Calu3 (cell line): ENCODE measurements at places on chromosomes 5 and 9.

DNA sequence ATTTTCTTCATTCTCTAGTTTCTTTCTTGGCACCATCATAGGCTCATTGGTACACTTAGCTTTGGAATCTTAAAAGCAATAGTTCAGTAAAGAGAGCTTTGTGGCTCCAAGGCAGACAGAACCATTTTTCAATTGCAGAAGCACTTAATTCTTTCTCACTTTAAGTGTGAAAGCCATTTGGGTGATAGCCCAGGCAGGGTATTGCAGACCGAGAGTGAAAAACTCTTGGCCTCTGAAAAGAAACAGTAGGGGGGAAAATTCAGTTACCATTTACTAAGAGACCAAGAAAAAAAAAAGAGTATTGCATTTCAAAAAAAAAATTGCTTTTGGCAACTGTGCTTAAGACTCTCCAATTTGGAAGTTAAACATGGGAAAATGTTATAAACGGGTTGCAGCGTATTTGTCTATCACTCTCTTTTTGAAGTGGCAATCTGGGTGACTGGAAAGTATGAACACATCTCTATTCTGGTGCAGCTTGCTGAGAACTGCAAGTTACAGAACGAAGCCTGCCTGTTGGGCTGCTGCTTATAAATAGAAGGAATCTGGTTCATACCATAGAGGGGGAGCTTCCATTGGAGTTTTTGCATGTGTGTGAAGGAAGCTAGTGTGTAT lies 170.5 kb downstream of the TLE4 start:
- no peak for DNase-seq

DNA sequence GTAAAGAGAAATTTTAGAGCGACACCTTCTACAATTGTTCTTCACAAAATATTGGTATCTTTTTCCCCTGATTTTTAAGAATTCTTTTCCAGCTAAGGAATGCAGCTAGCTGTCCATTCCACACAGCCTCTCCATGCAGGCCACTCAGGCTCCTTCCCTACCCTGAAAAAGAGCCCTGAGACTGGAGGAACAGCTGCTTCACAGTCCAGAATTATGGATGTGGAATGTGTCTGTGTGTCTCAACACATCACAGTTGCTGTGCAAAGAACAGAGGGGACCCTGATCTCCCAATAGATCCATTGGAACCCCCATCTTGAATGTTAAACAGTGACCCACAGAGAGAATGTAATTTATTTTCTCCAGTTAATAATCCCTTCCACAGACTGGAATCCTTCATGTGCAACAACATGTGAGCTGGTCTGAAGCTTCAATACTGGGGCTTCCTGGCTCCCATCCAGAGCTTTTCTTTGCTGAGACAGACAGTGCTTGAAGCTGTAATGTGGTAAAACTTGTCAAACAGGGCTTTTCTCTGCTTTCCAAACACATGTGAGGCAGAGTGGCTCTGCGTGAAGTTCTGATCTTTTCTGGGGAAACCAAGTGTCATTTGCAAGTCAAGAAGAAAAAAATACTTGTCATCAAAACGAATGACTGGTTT lies 53.3 kb upstream of the SMC5 start:
- no peak for DNase-seq

- DNase-seq = no peak
Measured at GRCh38 chr9:85248514-85249312, 493.0 kb downstream of the AGTPBP1 start.

DNA sequence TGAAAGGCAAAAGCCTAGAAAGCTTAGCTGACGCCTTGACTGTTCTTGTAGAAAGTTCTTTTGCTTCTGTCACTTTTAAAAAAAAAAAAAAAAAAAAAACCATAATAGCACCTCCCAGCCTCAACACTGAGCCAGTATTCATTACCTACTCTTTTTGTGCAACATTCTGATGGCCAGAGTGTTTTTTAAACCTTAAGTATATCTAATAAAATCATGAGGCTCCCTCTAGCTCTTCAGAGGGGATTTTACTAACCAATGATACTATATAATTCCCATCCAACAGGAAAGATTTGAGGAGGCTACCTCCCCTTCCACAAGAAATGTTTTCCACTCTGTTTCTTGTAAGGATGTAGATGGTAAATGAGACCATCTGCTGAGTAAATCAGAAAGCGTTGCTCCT lies 3.9 kb downstream of the BNC2 start:
- no peak for DNase-seq

DNA sequence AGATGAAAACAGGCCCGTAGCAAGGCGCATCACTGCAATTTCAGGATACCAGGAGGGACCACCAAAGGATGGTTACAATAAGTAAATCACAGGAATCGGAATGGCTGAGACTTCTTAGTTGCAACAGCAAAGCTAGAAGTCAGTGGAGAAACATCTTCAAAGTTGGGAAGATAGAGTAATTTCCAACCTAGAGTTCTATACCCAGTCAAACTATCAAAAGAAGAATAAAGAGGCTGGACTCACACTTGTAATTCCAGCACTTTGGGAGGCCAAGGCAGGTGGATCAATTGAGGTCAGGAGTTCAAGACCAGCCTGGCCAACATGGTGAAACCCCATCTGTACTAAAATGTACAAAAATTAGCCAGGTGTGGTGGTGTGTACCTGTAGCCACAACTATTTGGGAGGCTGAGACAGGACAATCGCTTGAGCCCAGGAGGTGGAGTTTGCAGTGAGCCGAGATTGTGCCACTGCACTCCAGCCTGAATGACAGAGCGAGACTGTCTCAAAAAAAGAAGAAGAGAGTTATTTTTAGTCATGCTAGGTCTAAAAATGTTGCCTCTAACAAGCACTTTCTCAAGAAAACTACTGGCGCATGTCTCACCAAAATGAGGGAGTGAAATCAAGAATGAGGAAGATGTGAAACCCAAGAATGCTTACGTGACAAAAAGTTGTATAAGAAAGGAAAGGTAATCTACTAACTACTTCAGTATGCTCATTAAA lies 267.7 kb downstream of the DENND1A start:
- DNase-seq = no peak

- no peak for DNase-seq
Measured at GRCh38 chr9:95182854-95183563, 134.5 kb downstream of the FANCC start.

GRCh38 chr5:136174021-136174659 lies 18.8 kb downstream of the SMIM32 start:
- DNase-seq = no peak

DNA sequence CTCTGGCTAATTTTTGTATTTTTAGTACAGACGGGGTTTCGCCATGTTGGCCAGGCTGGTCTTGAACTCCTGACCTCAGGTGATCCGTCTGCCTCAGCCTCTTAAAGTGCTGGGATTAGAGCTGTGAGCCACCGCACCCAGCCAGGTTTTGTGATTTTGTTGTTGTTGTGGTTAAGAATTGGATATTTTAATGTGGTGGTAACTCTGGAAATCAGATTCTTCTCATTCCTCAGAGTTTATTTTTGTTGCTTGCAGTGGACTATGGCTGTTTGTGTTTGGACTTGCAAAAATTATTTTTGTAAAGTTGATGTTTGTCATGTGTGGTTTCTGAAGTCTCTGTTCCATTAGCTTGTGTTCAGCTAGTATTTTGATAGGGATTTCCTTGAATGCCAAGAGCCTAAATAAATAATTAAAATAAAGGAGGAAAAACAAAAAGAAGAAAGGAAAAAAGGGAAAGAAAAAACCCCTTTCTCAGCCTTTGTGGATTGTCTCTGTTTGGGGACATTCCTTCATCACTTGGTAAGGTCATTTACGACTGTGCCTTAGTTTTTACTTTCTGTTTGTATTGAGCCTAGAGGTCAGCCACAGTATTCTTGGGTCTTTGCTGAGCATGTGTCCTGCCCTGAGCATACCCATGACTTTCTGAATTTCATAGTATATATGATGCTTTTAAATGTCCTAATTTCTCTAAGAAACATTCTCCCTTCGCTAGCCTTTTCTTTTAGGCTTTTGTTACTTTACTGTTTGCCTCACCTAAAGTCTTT lies 37.3 kb downstream of the PBX3 start:
- no peak for DNase-seq

GRCh38 chr5:134777366-134777765 lies 18.8 kb downstream of the DDX46 start:
- DNase-seq = no peak

GRCh38 chr9:124887832-124888231 lies 25.9 kb downstream of the ARPC5L start:
- DNase-seq = no peak

DNA sequence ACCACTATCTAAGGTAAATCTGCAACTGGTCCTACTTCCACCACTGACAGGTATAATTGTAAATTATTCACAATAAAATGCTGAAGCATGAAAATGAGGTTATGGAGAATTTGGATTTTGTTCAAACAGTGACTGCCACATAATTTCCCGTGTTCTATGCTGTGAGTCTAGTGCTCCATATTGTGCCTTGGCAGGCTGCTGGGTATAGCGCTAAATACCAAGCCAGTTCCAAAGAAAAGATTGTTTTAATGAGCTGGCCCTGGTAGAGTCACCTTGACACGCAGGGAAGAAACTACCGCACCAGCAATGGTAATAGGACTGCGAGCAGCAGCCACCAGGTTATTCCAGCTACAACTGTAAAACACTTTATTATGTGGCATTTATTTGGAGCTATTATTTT lies 30.4 kb downstream of the PSMB7 start:
- no peak for DNase-seq

DNA sequence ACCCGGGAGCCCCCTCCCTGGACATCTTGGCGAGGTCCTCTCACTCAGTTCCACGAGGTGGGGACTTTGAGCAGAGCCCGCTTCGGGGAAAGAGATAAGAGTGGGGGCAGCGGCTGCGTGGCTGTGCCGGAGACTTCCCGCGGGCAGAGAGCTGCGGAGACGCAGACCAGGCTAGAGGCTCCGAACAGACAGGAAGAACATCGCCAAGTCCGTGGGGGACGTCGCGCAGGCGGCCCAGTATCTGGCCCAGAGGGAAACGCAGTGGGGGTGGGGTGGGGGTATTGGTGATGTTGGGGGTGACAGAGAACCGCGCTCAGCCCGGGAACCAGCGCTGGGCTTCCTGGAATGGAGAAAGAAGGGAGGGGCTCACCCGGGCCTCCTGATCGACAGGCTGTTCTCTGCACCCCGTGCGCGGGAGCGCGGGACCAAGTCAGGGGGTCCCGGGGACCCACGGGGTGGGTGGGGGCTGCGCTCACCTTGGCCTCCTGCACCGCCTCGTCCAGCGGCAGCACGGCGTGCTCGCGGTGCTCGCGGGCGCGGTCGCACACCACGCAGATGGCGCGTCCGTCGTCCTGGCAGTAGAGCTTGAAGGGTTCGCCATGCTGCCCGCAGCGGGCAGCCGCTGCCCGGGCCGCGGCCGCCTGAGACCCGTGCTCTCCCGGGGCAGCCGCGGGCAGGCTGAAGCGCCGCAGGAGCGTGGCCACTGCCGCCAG lies 727 bp downstream of the TRIM7 start:
- peak; percentile 43 for DNase-seq

GRCh38 chr9:23665051-23665450 lies 161.0 kb downstream of the ELAVL2 start:
- no peak for DNase-seq

DNA sequence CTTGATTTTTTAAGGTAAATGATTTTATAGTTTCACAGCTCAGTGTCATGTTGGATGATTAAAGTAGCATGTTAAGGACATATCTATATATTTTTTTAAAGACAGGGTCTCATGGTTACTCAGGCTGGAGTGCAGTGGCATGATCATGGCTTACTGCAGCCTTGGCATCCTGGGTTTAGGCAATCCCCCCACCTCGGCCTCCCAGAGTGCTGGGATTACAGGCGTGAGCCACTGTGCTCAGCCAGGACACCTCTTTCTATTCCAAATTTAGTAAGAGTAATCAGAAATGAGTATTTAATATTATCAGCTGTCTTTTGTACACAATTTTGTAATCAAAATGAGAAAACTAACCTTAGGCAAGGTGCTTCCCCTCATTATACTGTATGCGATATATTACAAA lies 38.6 kb upstream of the LRRTM2 start:
- DNase-seq = no peak

DNA sequence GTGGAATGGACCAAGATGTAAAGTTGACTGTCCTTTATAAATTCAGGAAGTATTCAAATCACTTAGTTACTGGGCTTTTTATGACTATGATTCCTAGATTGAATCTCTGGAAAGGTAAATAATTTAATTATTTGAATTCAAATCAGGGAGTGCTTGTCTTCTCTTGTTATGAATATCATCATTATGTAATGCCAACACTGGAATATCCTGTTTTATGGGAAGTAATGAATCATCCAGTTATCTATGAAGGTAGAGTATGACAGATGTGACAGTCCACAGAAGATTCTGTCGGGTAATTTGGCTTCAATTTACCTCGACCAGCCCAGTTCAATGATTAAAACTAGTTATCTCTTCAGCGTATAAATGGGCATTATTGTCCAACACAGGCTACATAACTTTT lies 141.0 kb upstream of the NUDT12 start:
- DNase-seq = no peak

DNA sequence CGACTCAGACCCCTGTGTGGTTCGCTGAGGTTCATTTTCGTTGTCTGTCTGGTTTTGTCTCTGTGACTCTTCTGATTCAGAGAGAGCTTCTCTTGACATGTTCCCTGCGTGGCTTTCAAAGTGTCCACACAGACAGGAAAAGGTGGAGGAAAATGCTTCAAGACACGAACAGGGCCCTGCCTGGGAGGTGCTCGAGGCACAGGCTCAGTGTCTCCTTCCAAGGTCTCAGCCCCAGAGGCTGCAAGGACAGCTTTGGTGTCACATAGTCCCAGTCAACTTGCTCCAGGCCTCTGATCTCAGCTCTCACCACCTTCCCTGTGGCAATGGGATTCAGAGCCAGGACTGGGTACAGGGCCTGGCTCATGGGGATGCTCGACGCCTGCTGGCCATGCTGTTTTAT lies 51.6 kb upstream of the SARDH start:
- no peak for DNase-seq

- peak; percentile 60 for DNase-seq
Measured at GRCh38 chr9:73132034-73132776, 19.5 kb upstream of the ANXA1 start.

GRCh38 chr9:134602547-134603362 lies 38.8 kb upstream of the COL5A1 start:
- peak; percentile 16 for DNase-seq

DNA sequence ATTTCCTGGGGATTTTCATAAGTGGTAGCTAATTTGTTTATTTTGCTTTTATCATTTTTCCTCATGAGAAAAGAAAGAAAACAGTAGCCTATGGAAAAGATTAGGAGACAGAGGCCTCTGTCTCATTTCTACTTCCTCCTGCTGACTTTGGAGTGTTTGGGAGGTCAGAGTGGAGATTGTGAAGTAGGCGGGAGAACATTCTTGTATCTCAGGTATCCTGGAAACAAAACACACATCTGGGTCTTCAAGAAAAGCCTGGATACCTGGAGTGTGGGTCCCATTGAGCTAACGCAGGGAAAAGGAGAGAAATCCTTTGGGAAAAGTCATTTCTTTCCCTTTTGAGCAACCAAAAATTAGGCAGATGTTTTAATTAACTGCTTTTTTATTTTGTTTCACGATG lies 161.5 kb upstream of the DMAC1 start:
- no peak for DNase-seq

GRCh38 chr9:119159386-119159785 lies 209.8 kb downstream of the BRINP1 start:
- DNase-seq = no peak

GRCh38 chr9:124357721-124358361 lies 57.4 kb downstream of the PSMB7 start:
- DNase-seq = no peak

- DNase-seq = no peak
Measured at GRCh38 chr5:140000332-140000731, 42.8 kb downstream of the NRG2 start.

GRCh38 chr9:104911032-104911607 lies 16.8 kb downstream of the ABCA1 start:
- no peak for DNase-seq

GRCh38 chr5:164600274-164600673 lies 1094.9 kb downstream of the MAT2B start:
- DNase-seq = no peak
